Spinal cord (tissue), 10 donors: ENCODE measurements at places on chromosomes 1 and 21. TPM values are rescaled to one million over a fixed set of nuclear protein-coding genes. Genes with fewer than 3 reads are reported as not detected.

Gene ANGPTL3
- not detected for polyA plus RNA-seq

Gene KCNC4
- polyA plus RNA-seq: 58.6 TPM

Gene SMCP
- polyA plus RNA-seq: not detected

Gene CFH
- polyA plus RNA-seq: 12.4 TPM

Gene DNMT3L
- polyA plus RNA-seq: not detected

Gene EPS8L3
- 0.17 TPM for polyA plus RNA-seq

Gene LCE6A
- not detected for polyA plus RNA-seq

Gene PTPN7
- 1.5 TPM for polyA plus RNA-seq

Gene IGFN1
- 2.8 TPM for polyA plus RNA-seq

Gene NTNG1
- 24.5 TPM for polyA plus RNA-seq

Gene MROH9
- not detected for polyA plus RNA-seq

Gene PRAMEF18
- polyA plus RNA-seq: 0.08 TPM

Gene TRAF3IP3
- polyA plus RNA-seq: 0.95 TPM

Gene ANKRD65
- polyA plus RNA-seq: 10.6 TPM

Gene NEGR1
- 70.2 TPM for polyA plus RNA-seq
